ENCODE measurements at places on chromosomes 5 and 9. TPM values are rescaled to one million over a fixed set of nuclear protein-coding genes. Genes with fewer than 3 reads are reported as not detected.
A peak's percentile ranks its signal among the peaks of the same experiment; 100 is the strongest.

- H3K27ac ChIP-seq: no peak overlapping the region
- H3K4me1 ChIP-seq: no peaks in the 10 kb centered on the region
- H3K4me3 ChIP-seq: no peak overlapping the region
- H3K36me3 ChIP-seq: peaks cover 21% of the 10 kb centered on the region
- DNase-seq: no peak
These were observed 260.6 kb downstream of the DENND1A start for GRCh38 chr9:123669346-123669745.

DNA sequence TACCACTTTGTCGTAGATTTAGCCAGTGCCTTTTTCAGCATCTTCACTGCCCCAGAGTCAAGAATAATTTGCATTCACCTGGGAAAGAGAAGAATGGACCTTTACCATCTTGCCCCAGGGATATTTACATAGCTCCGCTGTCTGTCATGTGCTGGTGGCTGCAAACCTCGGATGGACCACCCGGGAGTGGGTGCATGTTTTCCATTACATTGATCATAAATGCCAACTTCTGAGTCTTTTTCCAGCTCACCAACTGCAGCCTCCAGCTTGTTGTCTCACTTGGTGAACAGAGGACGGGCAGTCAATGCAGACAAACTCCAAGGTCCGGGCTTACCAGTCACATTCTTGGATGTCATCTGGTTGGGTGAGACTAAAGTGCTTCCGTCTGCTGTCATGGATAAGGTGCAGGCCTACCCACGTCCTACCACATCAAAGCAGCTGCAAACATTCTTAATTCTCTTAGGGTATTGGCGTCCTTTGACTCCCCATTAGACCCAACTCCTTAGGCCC, 155.8 kb upstream of the APC start:
- H3K36me3 ChIP-seq: no peaks in the 10 kb centered on the region
- no peak overlapping the region for H3K4me3 ChIP-seq
- no peak overlapping the region for H3K27ac ChIP-seq
- no peak for DNase-seq

- H3K27ac ChIP-seq: peak overlapping the region; percentile 94
- H3K36me3 ChIP-seq: no peaks in the 10 kb centered on the region
- peak overlapping the region; percentile 88 for H3K4me3 ChIP-seq
- no peak for DNase-seq
- H3K4me1 ChIP-seq: peaks cover 24% of the 10 kb centered on the region
These were observed 813 bp upstream of the AGTPBP1 start for GRCh38 chr9:85742597-85742936.

GRCh38 chr9:112059145-112059965, 115.7 kb downstream of the SUSD1 start:
- H3K27ac ChIP-seq: no peak overlapping the region
- DNase-seq: no peak
- H3K4me3 ChIP-seq: no peak overlapping the region
- H3K27me3 ChIP-seq: no peaks in the 10 kb centered on the region
- H3K4me1 ChIP-seq: peaks cover 22% of the 10 kb centered on the region

GRCh38 chr9:93072383-93072795, 13.9 kb downstream of the SUSD3 start:
- no peak overlapping the region for H3K4me3 ChIP-seq
- H3K27me3 ChIP-seq: no peaks in the 10 kb centered on the region
- DNase-seq: no peak
- H3K4me1 ChIP-seq: peaks cover 37% of the 10 kb centered on the region

SLC34A1 gene
- total RNA-seq: not detected

Measured in activated CD4-positive, alpha-beta T cell treated with anti-CD3 and anti-CD28 coated beads, Interleukin-2, amount 10 ng/mL, durations not matched to agents 24 days and 14 days (primary cell).